ENCODE measurements at places on chromosomes 1 and 21. TPM values are rescaled to one million over a fixed set of nuclear protein-coding genes. Genes with fewer than 3 reads are reported as not detected.
A peak's percentile ranks its signal among the peaks of the same experiment; 100 is the strongest.

The CALML6 gene
- total RNA-seq = not detected

The E2F2 gene
- 0.42 TPM for total RNA-seq

- H3K36me3 ChIP-seq = no peaks in the 10 kb centered on the region
- H3K27ac ChIP-seq = no peak overlapping the region
- H3K4me1 ChIP-seq = no peaks in the 10 kb centered on the region
- H3K27me3 ChIP-seq = no peaks in the 10 kb centered on the region
Observed at GRCh38 chr1:65812065-65812464, 19.4 kb downstream of the PDE4B start.

GRCh38 chr1:18109756-18110597 is 2.4 kb downstream of the IGSF21 start:
- no peak overlapping the region for H3K27ac ChIP-seq
- DNase-seq = peak; percentile 81
- no peaks in the 10 kb centered on the region for H3K27me3 ChIP-seq
- H3K4me1 ChIP-seq = no peaks in the 10 kb centered on the region
- no peak overlapping the region for H3K4me3 ChIP-seq

- H3K36me3 ChIP-seq = no peaks in the 10 kb centered on the region
- no peak for DNase-seq
- H3K4me3 ChIP-seq = no peak overlapping the region
- H3K4me1 ChIP-seq = no peaks in the 10 kb centered on the region
- H3K27ac ChIP-seq = no peak overlapping the region
Observed at GRCh38 chr1:65457868-65458267, 37.4 kb downstream of the LEPR start.

- no peaks in the 10 kb centered on the region for H3K27me3 ChIP-seq
- H3K27ac ChIP-seq = no peak overlapping the region
- H3K36me3 ChIP-seq = no peaks in the 10 kb centered on the region
- DNase-seq = no peak
- no peaks in the 10 kb centered on the region for H3K4me1 ChIP-seq
Observed at GRCh38 chr1:231106347-231106746, 55.5 kb upstream of the TRIM67 start.

- H3K27me3 ChIP-seq = no peaks in the 10 kb centered on the region
- no peaks in the 10 kb centered on the region for H3K36me3 ChIP-seq
- peaks cover 3% of the 10 kb centered on the region for H3K4me1 ChIP-seq
- DNase-seq = peak; percentile 93
- no peak overlapping the region for H3K4me3 ChIP-seq
- H3K27ac ChIP-seq = peak overlapping the region; percentile 81
Observed at GRCh38 chr1:16181887-16182719, 26.2 kb upstream of the EPHA2 start.

- no peaks in the 10 kb centered on the region for H3K4me1 ChIP-seq
- H3K36me3 ChIP-seq = no peaks in the 10 kb centered on the region
- H3K4me3 ChIP-seq = no peak overlapping the region
- DNase-seq = no peak
Observed at GRCh38 chr1:194366705-194367104, 1180.3 kb upstream of the B3GALT2 start.

DNA sequence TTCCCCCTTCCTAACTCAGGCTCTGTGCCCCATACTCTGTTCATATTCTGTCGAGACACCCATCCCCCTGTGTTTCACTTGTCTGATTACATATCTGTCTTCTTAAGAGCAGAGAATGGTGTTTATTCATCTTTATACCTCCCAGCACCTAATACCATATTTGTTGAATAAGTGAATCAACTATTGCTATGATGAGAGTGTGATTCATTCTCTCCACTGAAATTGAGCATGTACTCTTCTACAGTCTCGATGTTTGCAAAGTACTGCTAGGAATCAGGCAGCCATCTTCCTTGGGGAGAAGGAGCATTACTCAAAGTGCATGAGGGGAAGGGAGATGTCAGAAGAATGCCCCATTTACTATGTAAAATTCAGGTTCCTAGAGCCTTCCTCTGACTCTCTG is 27.0 kb downstream of the TBX15 start:
- H3K36me3 ChIP-seq = no peaks in the 10 kb centered on the region
- H3K27ac ChIP-seq = no peak overlapping the region
- DNase-seq = no peak
- no peaks in the 10 kb centered on the region for H3K27me3 ChIP-seq
- H3K4me1 ChIP-seq = no peaks in the 10 kb centered on the region
- H3K4me3 ChIP-seq = no peak overlapping the region

GRCh38 chr1:161009602-161010211 is 11.2 kb downstream of the F11R start:
- H3K4me1 ChIP-seq = no peaks in the 10 kb centered on the region
- no peak overlapping the region for H3K4me3 ChIP-seq
- H3K36me3 ChIP-seq = no peaks in the 10 kb centered on the region
- H3K27me3 ChIP-seq = no peaks in the 10 kb centered on the region
- DNase-seq = no peak

Measured in aorta (tissue), 5 donors.